ENCODE measurements at places on chromosomes 16 and 17.

DNA sequence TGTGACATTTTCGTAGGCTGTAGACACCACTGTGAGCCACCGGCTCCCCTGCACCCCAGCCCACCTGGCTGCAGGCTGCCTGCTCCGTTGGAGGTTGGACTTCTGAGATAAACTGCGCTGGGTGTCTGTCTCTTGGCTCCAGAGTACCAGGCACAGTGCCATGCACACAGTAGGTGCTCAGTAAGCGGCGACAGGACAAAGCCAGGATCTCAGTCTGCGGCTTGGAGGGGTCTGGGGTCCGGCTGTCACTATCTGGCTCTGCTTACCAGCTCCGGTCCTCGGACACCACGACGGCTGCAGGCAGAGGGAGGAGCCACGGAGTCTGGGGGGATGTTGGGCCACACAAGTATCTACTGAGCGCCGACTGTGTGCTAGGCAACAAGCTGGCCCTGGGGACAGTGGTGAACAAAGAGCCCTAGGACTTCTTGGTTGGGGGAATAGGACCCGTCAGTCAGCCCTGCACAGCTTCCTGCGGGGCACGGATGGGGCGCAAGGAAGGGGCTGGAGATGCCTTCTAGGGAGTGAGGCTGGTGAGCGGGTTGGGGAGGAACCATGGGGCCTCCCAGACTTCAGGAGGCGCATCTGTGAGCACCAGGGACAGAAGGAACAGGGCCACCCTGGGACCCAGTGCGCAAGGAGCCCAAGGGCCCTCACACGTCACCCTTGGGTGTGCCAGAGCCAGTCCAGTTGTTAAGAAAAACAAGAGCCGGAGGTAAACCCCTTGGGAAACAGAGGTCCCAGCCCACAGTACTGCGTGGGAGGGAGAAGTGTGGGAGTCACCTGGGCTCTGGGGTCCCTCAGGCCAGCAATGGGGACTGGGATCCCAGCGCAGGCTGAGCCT lies 17.3 kb downstream of the JPH3 start:
- no peak for DNase-seq

- no peak for DNase-seq
Measured at GRCh38 chr17:71905376-71906031, 215.3 kb upstream of the SOX9 start.

GRCh38 chr17:22600644-22601298 lies 908.4 kb downstream of the KCNJ18 start:
- DNase-seq, result no peak

GRCh38 chr17:3475251-3475685 lies 529 bp upstream of the ASPA start:
- no peak for DNase-seq

- DNase-seq, result no peak
Measured at GRCh38 chr16:85781695-85782370, 17.5 kb downstream of the EMC8 start.

DNA sequence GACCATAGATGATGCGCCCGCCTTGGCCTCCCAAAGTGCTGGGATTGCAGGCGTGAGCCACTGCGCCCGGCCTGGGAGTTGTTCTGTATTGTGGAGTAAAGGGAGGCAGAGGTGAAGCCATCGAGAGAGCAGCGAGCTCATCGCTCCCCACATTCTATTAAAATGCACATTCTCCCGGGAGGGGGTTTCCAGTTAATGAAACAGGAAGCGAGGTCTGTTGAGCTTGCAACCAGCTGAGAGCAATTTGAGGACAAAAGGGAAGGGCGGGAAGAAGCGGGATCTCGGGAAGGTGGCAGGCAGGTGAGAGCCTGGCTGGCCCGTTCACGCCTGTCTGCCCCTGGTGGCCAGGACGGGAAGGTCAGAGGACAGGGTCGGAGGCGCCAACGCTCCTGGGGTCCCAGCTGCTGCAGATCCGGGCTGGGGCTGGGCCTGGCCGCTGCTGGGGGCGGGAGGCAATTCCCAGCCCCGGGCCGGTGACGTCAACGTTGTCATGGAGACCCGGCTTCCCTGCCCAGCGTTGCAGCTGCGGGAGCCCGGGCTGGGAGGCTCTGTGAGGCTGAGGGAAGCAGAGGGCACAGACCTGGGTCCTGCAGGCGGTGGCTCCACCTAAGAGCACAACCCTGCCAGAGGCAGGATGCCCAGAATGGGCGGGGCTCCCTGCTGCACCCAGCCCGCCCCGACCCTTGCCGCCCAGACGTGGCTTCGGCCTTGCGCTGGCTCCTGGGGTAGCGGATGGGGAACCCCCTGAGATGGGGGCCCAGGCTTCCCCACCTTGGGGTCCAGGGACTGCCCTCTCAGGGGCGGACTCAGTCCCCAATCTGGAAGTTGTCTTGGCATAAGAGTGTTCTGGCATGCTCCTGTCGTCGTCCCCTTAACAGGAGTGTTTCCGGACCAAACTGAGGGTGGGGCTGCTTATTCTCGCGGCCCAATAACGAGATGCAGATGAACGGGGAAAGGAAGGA lies 48.7 kb upstream of the PLCG2 start:
- DNase-seq, result no peak

- DNase-seq, result no peak
Measured at GRCh38 chr17:20039037-20039436, 29.9 kb downstream of the SPECC1 start.

Data from vagina (tissue), 2 donors.